ENCODE measurements at places on chromosomes 11 and 22.

GRCh38 chr22:19766511-19767426, 6.2 kb downstream of the TBX1 start:
- peak; percentile 45 for DNase-seq

DNA sequence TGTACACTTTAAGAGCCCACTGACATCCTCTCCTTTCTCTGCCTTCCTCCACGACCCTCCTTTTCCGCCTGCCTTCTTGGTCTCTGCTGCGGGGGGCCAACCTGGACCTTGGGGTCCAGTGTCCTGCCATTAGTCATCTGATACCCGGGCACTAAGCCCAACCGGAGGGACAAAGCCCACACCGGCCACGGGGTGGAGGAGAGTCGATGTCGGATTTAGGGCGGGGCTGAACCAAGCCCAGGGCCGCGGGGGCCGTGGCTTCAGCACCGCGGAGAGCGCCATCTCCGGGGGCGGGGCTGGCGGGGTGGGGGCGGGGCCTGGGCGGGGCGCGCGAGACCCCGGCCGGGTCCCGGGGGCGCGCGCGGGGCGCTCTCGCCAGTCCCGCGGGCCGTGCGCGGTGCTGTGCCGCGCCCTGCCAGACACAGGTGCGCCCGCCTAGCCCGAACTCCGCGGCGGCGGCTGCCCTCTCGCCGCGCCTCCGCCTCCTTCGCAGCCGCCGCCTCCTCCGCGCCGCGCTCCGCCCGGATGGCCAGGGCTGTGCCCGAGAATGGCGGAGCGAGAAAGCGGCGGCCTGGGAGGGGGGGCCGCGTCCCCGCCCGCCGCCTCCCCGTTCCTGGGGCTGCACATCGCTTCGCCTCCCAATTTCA, at the start of gene MAPK8IP1:
Gene MAPK8IP1, plus strand, starts transcription at position 378 of the 647 bp plus-strand sequence. Its CDS starts 170 bp downstream, at position 548.
- peak; percentile 53 for DNase-seq

DNA sequence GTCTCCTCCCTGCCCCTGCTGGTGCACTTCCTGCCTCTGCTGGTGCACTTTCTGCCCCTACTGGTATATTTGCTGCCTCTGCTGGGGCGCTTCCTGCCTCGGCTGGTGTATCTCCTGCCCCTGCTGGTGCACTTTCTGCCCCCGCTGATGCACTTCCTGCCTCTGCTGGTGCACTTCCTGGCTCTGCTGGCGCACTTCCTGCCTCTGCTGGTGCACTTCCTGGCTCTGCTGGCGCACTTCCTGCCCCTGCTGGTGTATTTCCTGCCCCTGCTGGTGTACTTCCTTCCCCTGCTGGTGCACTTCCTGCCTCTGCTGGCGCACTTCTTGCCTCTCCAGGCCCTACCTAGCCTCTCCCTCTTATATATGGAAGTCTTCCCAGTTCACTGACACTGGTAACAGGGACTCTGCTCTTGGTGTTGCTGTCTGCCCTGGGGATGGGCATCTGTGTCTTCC, 10.1 kb downstream of the MTFP1 start:
- DNase-seq, result peak; percentile 49

GRCh38 chr11:134647066-134647743, 235.2 kb upstream of the B3GAT1 start:
- DNase-seq, result no peak

DNA sequence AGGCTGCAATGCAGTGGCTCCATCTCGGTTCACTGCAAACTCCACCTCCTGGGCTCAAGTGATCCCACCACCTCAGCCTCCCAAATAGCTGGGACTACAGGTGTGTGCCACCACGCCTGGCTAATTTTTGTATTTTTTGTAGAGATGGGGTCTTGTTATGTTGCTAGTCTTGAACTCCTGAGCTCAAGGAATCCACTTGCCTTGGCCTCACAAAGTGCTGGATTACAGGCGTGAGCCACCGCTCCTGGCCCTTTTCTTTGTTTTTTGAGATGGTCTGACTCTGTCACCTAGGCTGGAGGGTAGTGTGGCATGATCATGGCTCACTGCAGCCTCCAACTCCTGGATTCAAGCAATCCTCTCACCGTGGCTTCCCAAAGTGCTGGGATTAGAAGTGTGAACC, 21.0 kb downstream of the ARFGAP3 start:
- no peak for DNase-seq

DNA sequence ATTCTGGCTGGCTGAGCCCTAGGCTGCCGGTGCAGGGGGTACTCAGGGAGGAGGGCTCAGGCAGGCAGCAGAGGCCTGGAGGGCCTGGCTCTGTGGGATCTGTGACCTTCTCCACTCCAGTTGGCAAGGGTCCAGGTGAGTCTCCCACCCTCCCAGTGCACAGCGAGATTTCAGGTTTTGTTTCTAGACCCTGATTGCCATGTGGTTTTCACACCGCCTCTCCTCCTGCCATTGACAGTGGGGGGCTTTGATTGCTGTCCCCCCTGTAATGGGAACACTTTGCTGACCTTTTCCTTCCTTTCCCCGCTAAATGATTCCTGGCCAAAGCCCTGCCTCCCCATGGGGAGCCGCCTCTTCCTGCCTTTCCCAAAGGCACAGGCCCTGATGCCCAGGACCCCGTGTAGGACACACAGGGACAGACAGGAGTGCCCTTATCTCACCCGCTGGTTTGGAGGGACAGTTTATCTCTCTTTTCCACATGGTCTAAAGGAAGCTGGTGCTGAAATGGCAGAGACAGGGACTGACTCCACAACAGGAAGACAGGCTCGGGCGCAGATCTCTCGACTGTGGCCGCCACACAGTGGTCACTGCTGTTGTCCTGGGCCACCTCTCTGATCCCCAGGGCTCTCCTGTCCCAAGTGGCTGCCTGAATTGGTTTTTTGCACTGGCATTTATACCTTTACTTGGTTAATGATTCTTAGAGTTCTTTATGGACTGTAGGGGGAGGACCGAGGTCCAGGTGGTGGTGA, 43.4 kb downstream of the BCR start:
- no peak for DNase-seq

- peak; percentile 66 for DNase-seq
Observed at GRCh38 chr11:78429660-78430059, 12.0 kb upstream of the GAB2 start.

GRCh38 chr22:44468973-44469372, 29.1 kb downstream of the RTL6 start:
- DNase-seq, result no peak

- no peak for DNase-seq
Observed at GRCh38 chr11:100467821-100468508, 219.1 kb upstream of the ARHGAP42 start.

GRCh38 chr11:71173709-71174108, 78.7 kb downstream of the SHANK2 start:
- no peak for DNase-seq

- no peak for DNase-seq
Observed at GRCh38 chr11:119295178-119295577, 21.8 kb downstream of the MCAM start.

DNA sequence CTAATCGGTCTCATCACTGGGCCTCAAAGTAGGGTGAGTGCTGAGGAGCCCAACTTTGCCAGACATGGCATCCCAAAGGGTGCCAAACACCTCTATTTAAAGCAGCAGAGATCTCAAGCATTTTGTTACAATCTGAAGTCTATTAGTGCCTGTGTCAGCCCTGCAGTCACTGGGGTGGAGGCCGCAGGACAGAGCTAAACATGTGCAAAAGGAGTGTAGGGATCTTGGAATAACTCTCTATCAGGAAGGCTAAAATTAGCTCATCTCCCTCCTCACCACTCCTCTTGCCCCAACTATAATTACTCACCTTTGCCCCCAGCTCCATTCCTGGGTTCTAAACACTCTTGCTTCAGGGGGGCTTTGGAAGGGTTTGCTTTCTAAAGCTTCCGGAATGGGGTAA, 87.5 kb downstream of the TIMP3 start:
- DNase-seq, result no peak

DNA sequence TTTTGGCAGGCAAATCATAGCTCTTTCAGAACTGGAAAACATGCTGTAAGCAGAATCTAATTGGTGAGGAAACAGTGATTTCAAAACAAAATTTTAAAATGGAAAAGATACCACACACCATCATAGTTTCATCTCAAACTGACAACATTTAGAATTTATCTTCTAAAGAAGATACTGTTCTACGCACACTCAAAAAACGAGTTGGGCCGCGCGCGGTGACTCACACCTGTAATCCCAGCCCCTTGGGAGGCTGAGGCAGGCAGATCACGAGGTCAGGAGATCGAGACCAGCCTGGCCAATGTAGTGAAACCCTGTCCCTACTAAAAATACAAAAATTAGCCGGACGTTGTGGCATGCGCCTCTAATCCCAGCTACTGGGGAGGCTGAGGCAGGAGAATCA, 44.2 kb upstream of the ADSL start:
- no peak for DNase-seq

DNA sequence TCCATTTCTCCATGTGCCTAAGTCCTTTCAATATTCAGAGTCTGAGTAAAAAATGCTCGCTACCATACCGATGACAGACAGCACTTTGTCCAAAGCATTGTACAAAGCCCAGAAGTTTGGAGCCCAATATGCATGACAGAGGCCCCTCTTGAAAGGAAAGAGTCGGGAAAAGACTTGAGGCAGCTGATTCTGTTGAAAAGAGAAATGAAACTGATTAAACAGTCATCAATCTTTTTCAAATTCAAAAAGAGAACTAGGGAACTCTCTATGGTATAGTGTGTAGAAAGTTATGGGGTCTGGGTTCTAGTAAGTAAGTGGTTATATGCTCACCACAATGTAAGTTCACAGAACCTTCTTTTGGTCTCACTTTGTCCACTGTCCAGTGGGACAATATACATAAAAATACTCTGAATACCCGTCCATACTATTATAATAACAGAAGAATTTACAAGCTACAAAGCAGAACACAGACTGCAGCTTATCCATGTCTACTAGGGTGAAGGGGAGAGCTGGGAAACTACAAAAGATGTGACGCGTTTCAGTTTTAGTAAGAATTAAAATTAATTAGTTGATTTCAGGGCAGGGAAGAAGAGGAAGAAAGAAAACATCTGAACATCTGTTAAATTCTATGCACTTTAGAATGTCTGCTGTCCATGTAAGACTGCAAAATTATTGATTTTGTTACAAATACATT, 26.7 kb downstream of the ALG8 start:
- no peak for DNase-seq

GRCh38 chr22:31800065-31800464, 46.2 kb downstream of the DEPDC5 start:
- no peak for DNase-seq
